Left ventricle myocardium inferior (tissue), 1 donor: ENCODE measurements at places on chromosomes 6 and 20. TPM values are rescaled to one million over a fixed set of nuclear protein-coding genes. Genes with fewer than 3 reads are reported as not detected.

DNA sequence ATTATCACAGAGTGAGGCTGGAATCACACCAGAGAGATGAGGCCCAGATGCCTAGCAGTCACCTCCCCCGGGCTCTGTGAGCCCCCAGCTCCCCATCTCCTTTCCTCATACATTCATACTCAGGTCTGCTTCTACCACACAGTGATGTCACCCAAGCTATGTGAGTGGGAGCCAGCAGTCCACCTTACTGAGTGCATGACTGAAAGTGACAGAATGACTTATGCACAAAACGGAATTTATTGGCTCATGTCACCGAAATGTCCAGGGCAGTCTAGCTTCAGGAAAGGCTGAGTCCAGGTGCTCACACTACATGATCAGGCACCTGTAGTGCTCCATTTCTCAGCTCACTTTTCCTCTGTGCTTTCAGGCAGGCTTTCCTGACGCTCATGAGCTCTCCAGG is 36.7 kb upstream of the CCN6 start:
- DNase-seq: no peak
- peaks cover 63% of the 10 kb centered on the region for H3K4me1 ChIP-seq
- H3K27ac ChIP-seq: peak overlapping the region; percentile 58
- H3K27me3 ChIP-seq: no peaks in the 10 kb centered on the region
- no peak overlapping the region for H3K4me3 ChIP-seq

DNA sequence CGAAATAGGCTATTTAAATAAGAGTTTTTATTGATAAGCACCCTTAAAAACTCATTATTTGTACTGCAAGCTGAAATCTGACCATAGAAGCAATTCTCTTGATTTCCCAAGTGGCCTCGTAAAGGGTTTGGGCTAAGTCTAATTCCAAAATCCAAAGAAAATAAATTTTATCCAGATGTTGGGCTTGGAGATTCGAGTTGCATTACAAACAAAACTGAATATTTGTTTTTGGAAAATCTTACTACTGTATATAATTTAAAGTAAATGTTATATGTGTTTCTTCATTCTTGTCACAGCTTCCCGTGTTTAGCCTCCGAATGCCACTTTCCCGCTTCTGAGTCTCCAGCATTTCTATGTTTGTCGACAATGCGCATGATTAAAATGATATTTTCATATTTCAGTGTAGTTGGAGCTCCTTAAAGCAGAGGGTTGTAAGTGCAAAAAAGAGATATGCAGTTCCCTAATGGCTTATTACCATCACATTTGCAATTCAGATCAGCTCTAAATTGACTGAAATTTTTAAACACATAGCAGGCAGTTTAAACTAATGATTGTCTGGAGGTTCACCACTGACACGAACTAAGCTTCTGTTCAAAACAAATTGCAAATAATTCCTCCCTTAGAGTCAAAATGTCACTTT is 47.0 kb downstream of the PRL start:
- H3K27ac ChIP-seq: no peak overlapping the region
- no peaks in the 10 kb centered on the region for H3K36me3 ChIP-seq
- peaks cover 15% of the 10 kb centered on the region for H3K4me1 ChIP-seq
- no peaks in the 10 kb centered on the region for H3K27me3 ChIP-seq
- no peak for DNase-seq
- H3K4me3 ChIP-seq: no peak overlapping the region

- DNase-seq: no peak
- H3K27ac ChIP-seq: no peak overlapping the region
- H3K36me3 ChIP-seq: no peaks in the 10 kb centered on the region
- H3K4me1 ChIP-seq: peaks cover 16% of the 10 kb centered on the region
- H3K27me3 ChIP-seq: no peaks in the 10 kb centered on the region
Measured at GRCh38 chr20:60465993-60466686, 507.9 kb downstream of the CDH26 start.

DNA sequence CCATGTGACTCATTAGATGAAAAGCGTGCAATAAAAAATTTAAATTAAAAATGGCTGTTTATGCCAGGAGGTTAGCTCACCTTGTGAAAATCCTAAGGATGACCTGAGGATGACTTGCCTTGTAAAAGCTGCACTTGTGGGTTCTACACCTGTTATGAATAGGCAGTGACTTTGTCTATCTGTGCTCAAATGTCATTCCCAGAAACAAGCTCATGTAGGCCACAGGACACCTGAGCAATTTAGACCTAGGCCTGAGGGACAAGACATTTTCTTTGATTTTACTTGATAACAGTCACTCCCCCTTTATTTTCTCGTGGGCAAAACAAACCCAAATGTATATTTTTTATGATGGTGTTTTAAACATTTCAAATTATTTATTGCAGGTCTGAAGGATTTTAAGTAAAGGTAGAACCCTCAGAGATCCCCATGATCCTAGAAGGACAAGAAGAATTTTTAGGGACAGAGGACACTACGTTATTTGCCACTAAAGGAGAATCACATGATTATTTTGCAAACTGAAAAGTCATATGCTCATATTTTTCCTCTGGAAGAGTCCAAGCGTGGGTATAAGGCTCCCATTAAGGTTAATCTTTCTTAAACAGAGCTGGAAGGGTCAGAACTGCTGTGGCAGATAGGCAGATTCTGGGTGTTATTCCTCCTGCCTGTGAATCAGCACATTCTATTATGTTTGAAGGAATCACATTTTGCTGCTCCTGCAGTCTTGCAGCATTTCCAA is 277.5 kb upstream of the MAN1A1 start:
- no peak for DNase-seq
- H3K27me3 ChIP-seq: no peaks in the 10 kb centered on the region
- H3K4me1 ChIP-seq: no peaks in the 10 kb centered on the region
- H3K36me3 ChIP-seq: no peaks in the 10 kb centered on the region
- H3K27ac ChIP-seq: no peak overlapping the region
- no peak overlapping the region for H3K4me3 ChIP-seq

The HAO1 gene
- not detected for total RNA-seq

The CLDN20 gene
- total RNA-seq: not detected

The PACRG gene
- total RNA-seq: 10.5 TPM

The ETV7 gene
- not detected for total RNA-seq
